ENCODE measurements at places on chromosomes 7 and 10.

DNA sequence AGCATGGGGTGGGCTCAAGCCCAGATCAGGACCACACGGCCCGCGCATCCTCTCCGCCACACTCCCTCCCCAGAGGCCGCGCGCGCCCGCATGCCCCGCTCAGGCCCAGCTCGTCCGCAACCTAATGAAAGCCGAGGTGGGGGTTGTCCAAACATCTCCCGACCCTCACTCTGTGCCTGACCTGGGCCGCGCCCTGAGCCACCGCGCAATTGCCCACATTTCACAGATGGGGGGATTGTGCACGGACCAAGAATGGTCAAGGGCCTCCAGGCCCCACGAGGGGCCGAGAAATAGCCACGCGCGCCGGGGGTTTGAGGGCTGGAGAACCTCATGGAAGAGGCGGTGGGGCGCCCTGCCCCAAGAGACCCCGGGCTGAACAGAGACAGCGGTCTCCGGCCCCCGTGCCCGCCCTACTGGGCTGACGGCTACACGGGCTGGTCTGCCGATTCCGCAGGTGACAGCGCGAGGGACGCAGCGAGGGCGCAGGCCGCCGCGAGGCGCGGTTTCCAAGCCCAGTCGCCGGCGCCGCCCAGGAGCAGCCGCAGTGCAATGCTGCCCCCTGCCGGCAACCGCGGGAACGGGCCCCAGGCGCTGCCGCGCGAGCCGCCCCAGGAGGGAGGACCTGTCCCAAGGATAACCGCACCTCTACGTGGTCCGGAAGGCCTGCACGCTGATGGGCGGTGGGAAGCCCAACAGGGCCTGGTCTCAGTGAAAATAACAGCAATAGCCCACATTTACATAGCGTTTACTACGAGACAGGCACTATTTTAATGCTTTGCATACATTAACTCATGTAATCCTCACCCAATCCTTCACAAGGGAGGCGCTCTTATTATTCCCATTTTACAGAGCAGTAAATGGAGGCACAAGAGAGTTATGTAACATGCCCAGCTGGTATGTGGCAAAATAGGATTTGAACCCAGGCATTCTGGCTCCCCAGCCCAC, 10.5 kb upstream of the GRID1 start:
- peak; percentile 73 for DNase-seq

DNA sequence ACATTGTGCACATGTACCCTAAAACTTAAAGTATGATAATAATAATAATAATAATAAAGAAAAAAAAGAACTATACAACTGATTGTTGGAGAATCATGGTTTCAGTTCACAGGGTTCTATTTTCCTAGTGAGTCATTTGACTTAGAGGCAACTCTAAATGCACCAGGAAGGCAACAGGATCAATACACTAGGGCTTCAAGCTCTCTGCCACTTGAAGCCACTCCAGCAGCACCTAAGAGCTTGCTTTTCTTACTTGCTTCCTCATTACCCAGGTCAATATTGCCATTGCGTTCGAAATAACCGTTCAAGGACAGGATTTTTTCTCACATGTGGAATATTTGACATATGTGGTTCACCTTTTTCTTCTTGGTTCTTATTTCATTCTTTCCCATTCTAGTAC, 189.7 kb downstream of the GRM3 start:
- no peak for DNase-seq

DNA sequence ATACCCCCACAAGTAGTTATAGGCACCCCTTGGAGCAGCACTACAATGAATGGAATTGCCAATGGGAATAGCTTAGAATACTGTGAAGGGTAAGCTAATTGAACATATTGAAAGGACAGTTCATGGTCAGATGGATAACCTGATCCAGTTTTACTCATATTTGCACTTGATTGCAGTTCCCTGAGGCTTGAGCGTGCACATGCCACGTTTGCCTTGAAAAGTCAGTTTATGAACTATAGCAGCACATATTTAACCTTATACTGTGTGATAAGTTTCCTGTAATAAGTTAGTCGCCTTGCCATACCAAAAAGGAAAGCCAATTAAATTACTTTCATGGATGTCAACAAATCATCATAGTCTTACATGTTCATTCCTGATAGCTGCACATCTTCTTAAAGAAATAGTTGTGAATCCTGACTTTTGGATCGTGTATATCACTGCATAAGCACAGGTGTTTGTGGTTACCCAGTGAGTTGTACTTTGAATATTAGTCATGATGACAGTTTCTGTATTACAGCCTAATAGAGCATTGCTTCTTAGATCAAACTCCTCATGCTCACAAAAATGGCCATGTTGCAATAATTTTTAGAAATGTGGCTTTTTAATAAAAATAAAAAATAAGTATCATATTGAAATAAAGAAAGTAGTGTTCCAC, 21.6 kb downstream of the DNTT start:
- DNase-seq: no peak

DNA sequence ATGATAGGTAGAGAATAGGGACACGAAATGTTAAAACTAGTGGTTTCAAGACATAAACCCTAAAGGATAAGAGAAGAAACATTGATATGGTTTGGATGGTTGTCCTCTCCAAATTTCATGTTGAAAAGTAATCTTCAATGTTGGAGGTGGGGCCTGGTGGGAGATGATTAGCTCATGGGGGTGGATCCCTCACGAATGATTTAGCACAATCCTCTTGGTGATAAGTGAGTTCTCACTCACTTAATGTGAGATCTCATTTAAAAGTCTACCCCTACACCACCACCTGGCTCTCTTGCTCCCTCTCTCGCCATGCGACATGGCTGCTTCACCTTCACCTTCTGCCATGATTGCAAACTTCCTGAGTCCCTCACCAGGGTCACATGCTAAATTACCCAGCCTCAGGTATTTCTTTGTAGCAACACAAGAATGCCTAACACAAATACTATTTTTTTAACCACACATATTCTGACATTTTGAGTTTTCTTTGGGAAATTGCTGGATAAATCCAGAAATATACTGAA, 242.4 kb upstream of the PHF14 start:
- no peak for DNase-seq

- DNase-seq: no peak
Measured at GRCh38 chr10:21015851-21016250, 118.7 kb upstream of the NEBL start.

- DNase-seq: no peak
Measured at GRCh38 chr7:11458736-11459483, 373.1 kb downstream of the THSD7A start.

DNA sequence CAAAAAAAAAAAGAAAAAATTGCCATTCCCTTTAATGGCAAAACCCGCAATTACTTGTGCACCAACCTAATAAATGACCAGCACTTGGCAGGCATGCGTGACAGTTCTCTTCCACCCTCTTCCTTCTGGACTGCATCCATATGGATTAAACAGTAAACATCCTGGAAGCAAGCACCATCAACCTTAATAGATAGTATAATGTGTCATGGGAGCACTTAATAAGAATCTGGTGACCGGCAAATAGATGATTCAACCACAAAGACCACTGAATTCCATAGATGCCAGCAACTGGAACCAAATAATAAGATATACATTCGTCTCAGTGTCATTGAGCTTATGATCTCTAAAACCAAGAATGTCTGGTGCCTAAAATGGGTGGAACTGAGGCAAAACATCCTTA, 610.2 kb downstream of the CALN1 start:
- no peak for DNase-seq

DNA sequence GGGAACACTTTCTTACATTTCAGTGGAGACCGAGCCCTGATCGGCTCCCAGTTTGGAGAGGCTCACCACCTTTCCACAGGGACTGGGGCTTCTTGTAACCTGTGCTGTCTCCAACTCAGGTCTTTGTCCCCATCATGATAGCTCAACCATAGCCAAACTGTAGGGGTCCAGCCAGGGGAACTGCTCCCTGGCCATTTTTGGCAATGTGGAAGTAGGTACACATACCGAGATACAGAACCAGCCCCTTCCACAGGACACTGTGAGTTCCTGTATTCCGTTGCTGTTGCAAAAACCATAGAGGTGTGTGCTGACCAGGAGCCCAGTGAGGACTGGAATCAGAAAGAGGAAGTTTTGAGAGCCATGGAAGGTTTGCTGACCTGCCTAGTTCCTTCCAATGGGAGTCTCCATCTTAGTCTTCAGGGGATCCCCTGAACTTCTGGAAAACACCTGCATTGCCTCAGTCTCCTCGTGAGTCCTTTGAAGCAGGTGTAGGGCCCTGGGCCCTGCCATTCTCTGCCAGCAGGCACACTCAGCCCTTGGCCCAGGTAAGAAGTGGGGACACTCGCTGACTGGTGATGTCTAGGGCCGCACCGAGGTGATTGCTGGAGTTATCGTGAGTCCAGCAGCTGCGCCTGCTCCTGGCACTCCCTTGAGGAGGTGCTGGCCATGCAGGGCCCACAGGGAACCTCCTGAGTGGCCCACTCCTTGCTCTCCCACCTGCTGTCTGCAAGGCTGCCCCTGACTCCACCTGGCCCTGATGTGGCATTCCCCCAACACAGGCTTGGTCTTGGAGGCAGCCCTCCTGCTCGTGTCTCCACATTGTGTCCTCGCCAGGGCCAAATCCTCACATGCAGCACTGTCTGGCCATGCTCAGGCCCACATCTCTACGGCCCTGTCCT, 11.2 kb downstream of the WDFY4 start:
- DNase-seq: no peak

- no peak for DNase-seq
Measured at GRCh38 chr10:103690281-103690680, 165.1 kb downstream of the SH3PXD2A start.

GRCh38 chr7:26513948-26514347, 222.3 kb downstream of the SNX10 start:
- DNase-seq: no peak

DNA sequence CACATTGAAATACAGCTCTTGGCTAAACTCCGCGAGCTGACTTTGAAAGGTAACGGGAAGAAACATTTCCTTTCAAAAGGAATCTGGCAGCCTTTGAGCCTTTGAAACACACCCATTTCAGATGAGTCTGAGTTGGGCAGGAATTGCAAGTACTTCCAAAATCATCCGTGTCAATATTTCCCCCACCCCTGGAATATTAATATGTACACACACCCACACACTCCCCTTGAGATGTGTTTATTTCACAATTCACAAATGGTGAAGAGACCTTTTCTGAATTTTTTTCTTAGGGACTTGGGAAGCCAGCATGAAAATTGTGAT, 438.7 kb upstream of the NRP1 start:
- DNase-seq: no peak

DNA sequence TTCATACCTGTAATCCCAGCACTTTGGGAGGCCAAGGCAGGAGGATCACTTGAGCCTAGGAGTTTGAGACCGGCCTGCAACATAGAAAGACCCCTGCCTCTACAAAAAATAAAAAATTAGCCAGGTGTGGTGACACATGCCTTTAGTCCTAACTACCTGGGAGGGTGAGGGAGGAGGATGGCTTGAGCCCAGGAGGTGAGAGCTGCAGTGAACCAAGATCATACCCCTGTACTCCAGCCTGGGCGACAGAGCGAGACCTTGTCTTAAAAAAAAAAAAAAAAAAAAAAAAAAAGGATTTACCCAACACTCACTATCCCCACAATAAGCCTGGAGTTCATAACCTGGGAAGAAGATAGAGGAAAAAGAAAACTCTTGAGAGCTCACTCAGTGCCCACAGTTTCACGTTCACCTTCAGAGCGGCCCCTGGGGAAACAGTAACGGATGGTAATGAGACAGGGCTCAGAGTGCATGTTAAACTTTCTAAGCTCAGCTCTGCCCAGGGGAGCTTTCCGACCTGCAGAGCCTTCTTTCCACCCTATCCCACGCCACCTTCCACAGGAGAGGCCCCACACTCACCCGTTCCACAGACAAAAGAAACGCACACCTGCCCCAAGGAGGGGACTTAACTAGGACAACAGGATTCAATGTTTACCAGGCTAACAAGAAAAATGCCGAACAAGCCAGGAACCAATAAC, 259.8 kb upstream of the KLF14 start:
- no peak for DNase-seq

DNA sequence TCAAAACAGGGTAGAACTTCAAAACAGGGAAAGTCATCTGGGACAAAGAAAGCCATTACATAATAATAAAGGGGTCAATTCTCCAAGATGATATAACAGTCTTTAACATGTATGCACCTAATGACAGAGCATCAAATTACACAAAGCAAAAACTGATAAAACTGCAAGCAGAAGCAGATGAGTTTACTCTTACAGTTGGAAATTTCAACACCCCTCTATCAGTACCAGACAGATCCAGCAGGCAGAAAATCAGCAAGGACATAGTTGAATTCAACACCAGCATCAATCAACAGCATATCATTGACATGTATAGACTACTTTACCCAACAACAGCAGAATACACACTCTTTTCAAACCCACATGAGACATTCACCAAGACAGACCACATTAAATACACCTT, 233.0 kb upstream of the NEBL start:
- DNase-seq: no peak

DNA sequence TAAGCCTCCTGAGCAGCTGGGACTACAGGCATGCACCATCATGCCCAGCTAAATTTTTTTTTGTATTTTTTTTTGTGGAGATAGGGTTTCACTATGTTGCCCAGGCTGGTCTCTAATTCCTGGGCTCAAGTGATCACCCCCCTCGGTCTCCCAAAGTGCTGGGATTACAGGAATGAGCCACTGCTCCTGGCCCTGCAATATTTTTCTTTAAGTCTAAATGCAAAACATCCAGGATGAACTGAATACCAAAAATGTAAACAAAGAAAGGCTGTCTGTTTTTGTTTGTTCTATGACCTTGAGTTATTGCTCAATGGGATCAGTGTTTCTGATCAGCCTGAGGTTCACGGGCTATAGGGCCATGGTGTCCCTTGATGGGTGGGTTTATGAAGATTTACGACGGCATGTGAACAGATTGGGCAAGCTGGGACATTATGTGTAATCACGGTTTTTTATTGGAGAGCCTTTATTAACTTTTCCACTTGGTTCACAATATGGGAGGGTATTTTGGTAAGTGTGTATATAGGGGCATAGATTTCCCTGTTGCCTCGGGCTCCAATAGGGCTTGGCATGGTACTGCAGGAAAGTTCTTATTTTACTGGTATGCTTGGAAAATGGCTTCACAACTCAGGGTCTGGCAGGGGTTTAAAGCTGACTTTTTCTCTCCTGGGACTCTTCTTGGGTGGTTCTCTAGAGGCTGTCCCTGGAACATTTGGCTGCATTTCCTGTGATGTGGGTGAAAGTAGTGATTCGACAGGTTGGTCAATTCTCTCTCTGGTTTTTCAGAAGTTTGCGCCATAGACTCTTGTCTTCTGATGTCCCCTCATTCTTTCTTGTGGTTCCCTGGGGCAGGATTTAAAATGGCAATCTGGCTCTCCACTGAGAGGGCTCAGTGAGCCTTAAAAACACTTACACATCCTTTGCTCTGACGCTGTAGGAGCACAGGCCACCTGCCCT, 41.6 kb downstream of the MRPS33 start:
- no peak for DNase-seq

DNA sequence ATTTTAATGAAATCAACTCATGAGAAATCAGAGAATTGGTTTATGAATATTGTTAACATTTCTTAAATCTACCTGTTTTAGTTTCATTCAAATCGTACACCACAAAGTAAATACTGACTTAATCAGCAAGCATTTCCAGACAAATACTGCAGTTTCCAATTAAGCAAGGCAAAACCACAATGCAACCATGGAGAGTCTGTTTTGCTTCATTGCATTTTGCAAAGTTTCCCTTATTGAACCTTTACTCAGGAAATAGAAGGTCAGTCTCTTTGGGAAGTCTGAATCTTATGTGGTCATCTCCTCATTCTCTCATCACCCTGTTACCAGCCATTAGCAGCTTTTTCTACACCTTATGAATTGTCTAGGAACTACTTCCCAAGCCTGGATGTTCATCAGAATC, 400.5 kb downstream of the IPMK start:
- no peak for DNase-seq

GRCh38 chr10:33461295-33461640, 126.8 kb upstream of the NRP1 start:
- DNase-seq: no peak

Data from stimulated activated CD8-positive, alpha-beta memory T cell treated with anti-CD3 and anti-CD28 coated beads, Interleukin-4, amount 100 ng/mL, for 24 hours (primary cell).